Activated CD8-positive, alpha-beta T cell treated with anti-CD3 and anti-CD28 coated beads, Interleukin-2, amount 10 ng/mL, durations not matched to agents 7 days and 5 days (primary cell): ENCODE measurements at places on chromosomes 1 and 21. TPM values are rescaled to one million over a fixed set of nuclear protein-coding genes. Genes with fewer than 3 reads are reported as not detected.

The MXRA8 gene
- not detected for total RNA-seq

The SPRR5 gene
- total RNA-seq, result not detected

The INKA2 gene
- total RNA-seq, result 4.1 TPM

The C1QA gene
- total RNA-seq, result not detected

The BRDT gene
- not detected for total RNA-seq

The KLHDC9 gene
- 0.61 TPM for total RNA-seq

The G0S2 gene
- not detected for total RNA-seq

The PEAR1 gene
- total RNA-seq, result 0.21 TPM

The SAMD13 gene
- 0.29 TPM for total RNA-seq

The KRTAP10-7 gene
- not detected for total RNA-seq

The HRNR gene
- total RNA-seq, result not detected

The LCE3E gene
- total RNA-seq, result not detected

The CAPN2 gene
- total RNA-seq, result 176 TPM

The NTRK1 gene
- 9.9 TPM for total RNA-seq

GRCh38 chr1:205488074-205488723, 16.3 kb upstream of the CDK18 start:
- DNase-seq, result peak; percentile 68

DNA sequence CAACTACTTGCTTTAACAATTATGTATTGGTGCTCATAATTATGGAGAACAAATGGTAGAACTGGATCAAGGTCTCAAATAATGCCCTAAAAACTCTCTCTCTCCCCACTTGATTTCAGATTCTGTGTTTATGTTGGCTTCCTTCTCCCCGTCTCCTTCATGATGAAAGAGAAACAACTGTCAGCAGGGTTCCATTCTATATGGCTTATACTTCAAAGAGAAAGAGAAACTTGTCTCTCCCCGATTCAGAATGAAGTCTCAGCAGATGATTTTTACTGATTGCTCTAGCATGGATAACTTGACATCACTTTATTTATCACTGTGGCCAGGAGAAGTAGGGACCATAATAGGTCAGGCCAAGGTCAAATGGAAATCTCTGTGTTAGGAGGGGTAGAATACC, 575.6 kb downstream of the AGBL4 start:
- no peak for DNase-seq

DNA sequence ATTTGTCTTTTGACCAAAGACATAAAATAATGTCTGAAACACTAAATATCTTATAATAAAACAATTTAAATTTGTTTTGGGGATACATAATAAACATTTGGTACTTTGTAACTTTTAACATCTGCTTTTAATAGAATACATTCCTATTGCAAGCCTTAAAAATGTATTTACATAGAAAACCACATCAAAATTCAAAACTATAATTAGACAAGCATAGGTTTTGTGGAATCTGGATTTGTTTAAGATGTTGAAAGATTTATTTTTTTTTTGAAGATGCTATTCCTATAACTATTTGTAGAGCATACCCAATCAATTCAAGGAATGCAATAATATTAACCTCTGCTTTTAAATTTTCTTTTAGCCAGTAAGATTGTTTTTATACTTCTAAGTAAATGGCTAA, 125.7 kb downstream of the FMN2 start:
- DNase-seq, result no peak

- DNase-seq, result no peak
These were observed 264.8 kb downstream of the C1orf94 start for GRCh38 chr1:34441259-34442069.

- DNase-seq, result no peak
These were observed 37.7 kb downstream of the RRP1 start for GRCh38 chr21:43827015-43827611.

DNA sequence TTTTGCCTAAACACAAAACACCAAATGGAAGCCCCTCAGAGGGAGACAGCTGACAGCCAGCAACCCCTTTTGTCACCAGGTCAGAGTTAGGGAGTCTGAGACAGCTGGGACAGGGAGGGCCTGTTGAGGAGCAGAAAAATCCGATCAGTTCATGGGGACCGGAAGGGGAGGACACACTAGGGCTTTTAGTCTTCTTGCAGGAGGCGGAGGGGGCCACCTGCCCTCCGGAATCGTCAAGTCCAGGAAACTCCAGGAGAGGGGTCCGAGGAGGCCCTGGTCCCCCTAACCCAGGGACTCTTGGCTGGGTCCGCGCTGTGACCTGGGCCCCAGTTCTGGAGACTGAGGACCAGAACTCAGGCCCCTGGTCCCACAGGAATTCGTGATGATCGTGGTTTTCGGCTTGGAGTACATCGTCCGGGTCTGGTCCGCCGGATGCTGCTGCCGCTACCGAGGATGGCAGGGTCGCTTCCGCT, 34.2 kb downstream of the KCNQ4 start:
- no peak for DNase-seq

DNA sequence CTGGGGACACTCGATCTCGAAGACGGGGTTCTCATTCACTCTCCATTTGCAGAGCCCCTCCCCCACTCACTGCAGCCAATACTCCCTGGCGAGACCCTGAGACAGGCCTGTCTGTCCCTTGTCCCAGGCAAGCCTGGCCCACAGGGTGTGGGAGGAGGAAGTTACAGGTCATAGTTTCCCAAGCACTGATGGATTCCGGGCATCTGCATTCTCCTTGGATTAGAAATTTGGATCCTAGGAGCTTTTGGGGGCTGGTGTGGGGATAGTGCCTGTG, 11.3 kb downstream of the WNT3A start:
- DNase-seq, result no peak

DNA sequence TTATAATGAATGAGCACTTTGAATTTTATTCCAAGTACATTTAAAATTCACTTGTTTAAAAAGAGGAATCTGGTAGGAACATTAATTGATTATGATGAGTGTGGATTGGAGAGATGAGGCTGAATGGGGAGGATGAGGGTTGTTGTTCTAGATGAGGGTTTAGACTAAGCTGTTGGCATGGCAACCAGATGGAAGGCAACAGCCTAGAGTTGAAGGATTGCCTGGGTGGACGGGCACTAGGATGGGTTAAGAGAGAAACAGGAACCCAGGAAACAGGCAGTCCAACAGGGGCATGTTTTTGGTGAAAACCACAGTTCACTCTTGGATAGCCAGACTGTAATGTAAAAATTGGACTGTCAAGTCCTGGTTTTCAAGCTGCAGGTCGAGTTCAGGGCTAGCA, 125.5 kb downstream of the CHRM3 start:
- DNase-seq, result no peak

- DNase-seq, result no peak
These were observed 44.3 kb downstream of the C8B start for GRCh38 chr1:56921479-56921878.

- DNase-seq, result no peak
These were observed 92.1 kb downstream of the OBSCN start for GRCh38 chr1:228299901-228300300.

DNA sequence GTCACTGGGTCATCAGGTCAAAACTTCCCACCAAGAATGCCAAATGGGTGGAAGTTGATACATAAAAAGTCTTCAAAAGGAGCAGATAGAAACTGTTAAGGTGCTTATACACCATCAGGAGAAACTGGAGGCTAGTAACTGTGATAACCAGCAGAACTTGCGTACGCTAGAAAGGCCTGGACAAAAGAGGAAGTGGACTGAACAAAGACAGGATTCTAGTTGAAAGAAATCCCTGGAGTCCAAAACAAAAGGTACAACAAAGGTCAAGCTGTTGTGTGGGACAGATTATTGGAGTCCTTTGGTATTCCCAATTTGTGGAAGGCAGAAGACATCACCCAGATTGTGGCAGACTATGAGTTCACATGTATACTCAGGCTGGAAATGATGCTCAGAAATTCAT, 215.8 kb upstream of the PBX1 start:
- no peak for DNase-seq

GRCh38 chr1:3789421-3790300, 6.6 kb downstream of the LRRC47 start:
- DNase-seq, result no peak

DNA sequence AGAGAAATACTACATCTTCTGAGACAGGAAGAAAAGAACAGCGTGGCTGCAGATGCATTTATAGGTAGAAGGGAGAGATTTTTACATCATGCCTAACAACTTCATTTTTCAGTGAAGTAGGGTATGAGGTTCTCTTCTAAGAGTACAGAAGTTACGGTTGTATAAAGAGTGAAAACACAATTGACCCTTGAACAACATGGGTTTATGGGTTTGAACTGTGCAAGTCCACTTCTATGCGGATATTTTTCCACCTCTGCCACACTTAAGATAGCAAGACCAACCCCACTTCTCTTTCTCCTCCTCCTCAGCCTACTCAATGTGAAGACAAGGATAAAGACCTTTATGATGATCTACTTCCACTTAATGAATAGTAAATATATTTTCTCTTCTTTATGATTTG, 64.5 kb downstream of the RPAP2 start:
- DNase-seq, result no peak

- DNase-seq, result no peak
These were observed 43.0 kb upstream of the EGLN1 start for GRCh38 chr1:231465051-231465450.

DNA sequence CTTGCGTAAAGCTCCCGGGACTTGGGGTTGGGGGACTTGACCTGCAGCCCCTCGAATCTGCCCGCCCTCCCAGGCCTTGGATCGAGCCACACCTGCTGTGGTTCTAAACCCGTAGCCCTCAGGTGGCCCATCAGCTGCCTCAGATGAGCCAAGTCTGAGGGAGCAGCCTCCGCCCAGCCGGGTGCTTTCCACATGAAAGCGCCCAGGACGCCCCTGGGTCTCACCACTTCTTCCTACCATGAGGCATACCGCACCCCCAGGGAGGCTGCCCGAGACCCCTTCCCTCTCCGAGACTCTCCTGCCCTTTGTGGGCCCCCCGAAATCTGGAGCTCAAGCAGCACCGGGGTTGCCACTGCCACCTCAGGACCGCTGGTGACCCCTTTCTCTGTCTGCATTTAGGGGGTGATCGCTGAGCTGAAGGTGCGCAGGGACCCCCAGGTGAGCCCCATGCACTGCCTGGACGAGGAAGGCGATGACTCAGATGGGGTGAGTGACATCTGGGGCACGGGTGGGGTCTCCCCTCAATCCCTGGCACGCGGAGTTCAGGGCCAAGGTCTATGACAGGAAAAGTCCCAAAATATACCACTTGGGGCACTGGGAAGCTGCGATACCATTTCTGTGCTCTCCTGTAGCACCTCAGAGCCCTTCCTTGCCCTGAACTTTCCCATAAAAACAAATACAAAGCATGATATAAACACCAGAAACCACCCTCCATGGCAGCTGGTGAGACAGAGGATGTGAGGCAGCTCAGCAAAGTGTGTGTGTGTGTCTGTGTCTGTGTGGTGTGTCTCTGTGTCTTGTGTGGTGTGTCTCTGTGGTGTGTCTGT, 68.5 kb downstream of the SLC19A1 start:
- DNase-seq, result no peak

DNA sequence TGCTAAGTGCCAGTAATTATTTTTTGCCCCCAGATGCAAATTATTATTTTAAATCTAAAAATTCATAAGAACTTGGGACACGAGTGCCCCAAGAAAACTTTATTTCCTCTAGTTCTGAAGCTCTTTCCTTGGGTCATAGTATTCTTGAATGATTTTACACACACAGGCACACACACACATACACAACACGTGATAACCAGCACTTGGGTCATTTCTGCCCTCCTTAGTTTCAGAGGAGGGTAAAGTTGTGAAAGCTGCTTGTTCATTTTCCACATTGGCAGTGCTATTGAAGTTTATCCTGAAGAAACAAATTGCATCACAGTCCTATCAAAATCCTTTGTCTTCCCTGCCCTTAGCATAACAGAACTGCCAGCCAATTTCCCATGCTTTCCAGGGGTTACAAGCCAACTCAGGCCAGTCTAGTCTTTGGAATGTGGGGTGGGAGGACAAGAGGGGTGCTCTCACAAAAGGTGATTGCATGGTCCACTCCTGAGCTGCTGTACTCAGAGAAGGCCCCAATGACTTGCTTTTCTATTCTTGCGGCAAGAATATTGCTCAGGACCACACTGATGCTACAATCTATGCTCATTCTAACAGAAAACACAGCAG, 98.5 kb upstream of the POGK start:
- no peak for DNase-seq

GRCh38 chr1:46081206-46081605, 51.2 kb downstream of the PIK3R3 start:
- no peak for DNase-seq

- DNase-seq, result no peak
These were observed 3.5 kb downstream of the A3GALT2 start for GRCh38 chr1:33317354-33317753.

DNA sequence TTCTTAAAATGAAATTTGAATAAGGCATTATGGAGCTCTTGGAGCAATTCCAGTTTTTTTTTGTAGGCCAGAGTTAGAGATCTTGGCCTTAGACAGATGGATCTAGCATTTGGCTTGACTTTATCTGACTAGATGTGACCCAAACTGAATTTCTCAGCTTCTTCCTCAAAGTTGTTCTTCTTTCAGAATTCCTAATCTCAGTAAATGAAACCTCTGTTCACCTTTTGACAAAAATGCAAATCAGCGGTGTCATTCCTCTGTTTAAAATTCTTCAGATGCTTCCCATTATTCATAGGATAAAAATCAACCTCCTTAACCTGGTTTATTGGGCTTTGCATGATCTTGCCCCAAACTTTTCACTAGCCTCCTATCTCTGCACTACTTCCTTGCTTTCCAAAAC, 177.6 kb downstream of the RASAL2 start:
- DNase-seq, result no peak

- no peak for DNase-seq
These were observed 160.7 kb upstream of the KLHDC7A start for GRCh38 chr1:18320051-18320450.

- no peak for DNase-seq
These were observed 486 bp upstream of the GJB3 start for GRCh38 chr1:34780528-34780927.

- DNase-seq, result no peak
These were observed 36.8 kb downstream of the TRIM11 start for GRCh38 chr1:228369608-228370438.

DNA sequence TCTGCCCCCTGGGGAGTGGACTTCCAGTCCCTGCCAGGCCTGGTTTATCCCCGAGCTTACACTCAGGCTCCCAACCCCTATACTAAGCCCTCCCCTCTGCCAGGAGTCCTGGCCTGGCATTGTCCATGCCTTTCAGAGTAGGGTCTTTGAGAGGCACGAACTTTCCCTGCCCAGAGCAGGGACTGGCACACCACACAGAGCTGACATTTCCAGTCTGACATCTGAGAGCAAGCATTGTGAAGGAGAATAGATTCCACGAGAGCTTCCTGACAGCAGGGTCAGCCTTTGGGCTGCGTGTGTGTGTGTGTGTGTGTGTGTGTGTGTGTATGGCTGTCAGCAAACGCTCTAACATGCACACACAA, 59.5 kb upstream of the LAPTM5 start:
- DNase-seq, result no peak

- DNase-seq, result no peak
These were observed 38.6 kb downstream of the BRINP2 start for GRCh38 chr1:177209357-177209756.

GRCh38 chr1:157542676-157543075, 9.6 kb downstream of the FCRL5 start:
- DNase-seq, result no peak
